ENCODE measurements at places on chromosomes 3 and 15.

DNA sequence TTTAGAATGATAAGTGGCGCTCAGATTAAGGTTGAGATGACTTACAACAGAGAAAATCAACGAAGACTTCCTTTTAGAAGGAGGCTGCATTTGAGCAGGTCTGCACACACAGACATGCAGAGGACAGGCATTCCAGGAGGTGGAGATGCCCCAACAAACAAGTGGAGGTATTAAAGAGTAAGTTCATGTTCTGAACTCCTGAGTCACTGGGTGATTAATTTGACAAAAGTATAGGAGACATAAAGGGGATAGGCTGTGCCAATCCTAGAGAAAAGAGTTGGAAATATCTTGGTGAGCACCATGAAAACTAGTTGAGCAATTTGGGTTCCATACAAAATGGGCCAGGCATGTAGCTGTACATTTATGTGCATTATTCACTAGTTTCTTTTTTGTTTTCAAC, 33.5 kb upstream of the BCL6 start:
- DNase-seq, result no peak

DNA sequence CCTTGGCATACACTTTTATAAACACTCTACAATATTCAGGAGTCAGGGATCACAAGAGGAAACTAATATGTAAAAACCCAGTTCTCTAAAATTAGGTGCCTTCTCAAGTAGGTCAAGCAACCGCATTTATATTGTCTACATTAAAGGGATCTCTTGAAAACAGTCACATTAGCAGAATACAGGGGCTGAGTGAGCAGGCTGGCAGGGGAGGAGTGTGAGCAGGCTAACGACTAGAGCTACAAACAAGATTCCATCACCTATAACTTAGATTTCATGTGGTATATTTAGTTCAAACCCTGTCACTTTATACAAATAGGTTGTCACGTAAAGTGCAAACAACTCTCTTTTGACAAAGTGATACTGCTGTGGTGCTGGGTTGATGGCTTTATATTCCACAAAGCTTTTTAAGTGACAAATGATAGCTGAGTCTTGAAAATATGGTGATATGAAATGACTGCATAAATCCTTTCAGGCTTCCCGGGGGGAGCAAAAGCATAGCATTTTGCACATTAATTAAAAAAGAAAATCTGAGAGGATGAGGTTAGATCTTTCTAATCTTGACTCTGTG, 937.9 kb downstream of the FHIT start:
- no peak for DNase-seq

DNA sequence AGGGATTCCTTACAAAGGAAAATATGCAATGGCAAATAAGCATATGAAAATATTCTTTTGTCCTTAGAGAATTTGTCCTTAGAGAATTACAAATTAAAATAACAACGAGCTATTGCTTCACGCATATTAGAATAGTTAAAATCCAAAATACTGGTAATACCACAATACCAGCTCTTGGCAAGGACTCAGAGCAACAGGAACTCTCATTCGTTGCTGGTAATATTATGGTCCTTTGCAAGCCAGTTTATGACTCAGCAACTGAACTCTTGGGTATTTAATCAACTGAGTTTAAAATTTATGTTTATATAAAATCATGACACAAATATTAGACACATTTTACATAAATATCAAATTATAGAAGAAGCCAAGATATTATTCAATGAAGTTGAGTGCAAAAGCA, 1730.4 kb downstream of the SI start:
- no peak for DNase-seq

- DNase-seq, result no peak
Measured at GRCh38 chr3:8472549-8472948, 29.1 kb upstream of the LMCD1 start.

GRCh38 chr3:133955892-133956291, 60.2 kb upstream of the RAB6B start:
- DNase-seq, result no peak

DNA sequence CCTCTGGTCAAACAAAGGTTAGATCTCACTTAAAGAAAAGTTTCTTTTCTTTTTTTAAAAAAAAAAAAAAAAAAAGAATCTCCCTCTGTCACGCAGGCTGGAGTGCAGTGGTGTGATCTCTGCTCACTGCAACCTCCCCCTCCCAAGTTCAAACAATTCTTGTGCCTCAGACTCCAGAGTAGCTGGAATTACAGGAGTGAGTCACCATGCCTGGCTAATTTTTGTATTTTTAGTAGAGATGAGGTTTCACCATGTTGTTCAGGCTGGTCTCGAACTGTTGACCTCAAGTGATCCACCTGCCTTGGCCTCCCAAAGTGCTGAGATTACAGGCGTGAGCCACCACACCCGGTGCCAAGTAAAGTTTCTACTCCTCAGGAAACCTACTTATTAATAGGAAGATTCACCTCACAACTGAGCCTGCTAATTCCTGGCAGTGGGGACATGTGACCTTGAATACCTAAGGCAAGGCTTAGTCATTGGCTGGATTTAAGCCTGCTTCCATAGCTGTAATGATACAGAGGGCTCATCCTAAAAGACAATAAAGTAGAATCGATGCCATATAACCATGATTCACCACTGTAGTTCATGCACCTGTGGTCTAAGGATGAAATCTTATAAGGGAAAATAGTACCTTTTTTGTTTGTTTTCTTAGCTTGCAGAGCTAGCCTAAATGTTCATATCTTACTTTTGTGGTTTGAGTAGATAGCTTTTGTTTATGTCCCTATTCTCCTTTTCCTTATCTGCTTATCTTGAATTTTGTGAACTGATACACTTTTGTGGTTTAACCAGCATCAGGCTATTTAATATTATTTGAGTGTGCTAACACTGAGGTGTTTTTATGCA, 24.8 kb upstream of the RBMS3 start:
- DNase-seq, result no peak

DNA sequence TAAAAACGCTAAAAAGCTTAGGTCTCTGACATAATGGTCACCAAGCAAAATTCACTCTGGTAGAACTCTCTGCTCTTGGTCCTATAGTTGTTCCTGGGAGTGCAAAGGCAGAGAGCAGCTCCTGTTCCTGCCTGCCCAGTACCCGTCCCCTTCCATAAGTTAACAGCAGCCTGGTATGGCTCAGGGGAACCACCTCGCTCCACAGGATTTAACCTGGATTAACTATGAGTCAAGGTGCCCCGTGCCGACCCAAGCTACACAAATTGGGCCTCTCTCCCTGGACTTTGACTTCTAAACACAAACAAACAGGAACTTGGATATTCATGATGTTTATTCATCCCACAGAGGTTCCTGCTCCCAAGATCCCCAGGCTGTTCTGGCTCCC, 32.1 kb downstream of the SCAP start:
- no peak for DNase-seq

GRCh38 chr3:9793161-9793781, 389 bp downstream of the ARPC4 start:
- DNase-seq, result no peak
